ENCODE measurements at places on chromosomes 1 and 21.

DNA sequence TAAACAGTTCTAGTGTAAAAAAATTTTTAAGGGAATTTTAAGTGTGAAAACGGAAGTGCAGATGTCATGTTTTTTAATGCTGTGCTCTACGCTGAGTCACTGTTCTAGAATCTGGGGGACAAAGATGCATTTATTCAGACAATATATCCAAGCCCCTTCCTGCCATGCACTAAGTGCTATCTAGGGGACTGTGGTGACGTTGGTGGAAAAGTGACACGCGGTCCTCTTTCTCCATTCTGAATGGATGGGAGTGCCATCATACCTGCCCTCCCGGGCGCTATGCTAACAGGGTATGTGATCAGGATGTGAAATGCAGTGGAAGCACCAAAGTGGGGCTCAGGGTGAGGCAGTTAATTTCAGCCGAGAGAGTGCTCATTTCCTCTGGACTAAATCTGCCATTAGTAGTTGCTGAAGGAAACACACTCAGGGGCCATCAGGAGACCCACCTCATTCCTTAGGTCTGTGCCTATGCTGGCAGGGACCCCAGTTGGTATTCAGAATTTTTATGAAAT lies 6.6 kb downstream of the C1orf226 start:
- no peak for DNase-seq

GRCh38 chr1:95207223-95207935 lies 26.6 kb upstream of the RWDD3 start:
- DNase-seq, result no peak

GRCh38 chr1:196324345-196324744 lies 283.9 kb downstream of the KCNT2 start:
- no peak for DNase-seq

- DNase-seq, result no peak
These were observed 35.8 kb upstream of the CD34 start for GRCh38 chr1:207946756-207947155.

DNA sequence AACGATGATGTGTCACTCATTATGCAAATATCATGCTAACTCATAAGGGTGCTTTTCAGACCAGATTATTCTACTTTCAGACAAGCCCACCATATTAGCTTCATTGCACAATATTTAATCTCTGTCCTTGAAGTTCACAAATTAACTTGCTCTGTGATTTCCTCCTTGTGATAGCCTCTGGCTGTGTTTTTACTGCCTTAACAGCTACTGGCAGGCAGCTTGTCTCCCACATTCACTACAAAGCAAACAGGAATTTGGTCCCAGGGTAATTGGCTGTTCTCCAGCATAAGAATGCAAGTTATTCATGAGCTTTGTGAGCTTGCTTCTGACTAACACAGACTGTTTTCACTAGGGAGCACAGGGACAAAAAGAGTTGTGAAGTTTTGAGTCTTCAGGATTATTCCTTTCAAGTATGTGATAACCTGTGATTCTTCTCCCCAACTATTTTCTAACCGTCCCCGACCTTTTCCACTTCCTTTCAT lies 87.9 kb upstream of the HMCN1 start:
- DNase-seq, result no peak

DNA sequence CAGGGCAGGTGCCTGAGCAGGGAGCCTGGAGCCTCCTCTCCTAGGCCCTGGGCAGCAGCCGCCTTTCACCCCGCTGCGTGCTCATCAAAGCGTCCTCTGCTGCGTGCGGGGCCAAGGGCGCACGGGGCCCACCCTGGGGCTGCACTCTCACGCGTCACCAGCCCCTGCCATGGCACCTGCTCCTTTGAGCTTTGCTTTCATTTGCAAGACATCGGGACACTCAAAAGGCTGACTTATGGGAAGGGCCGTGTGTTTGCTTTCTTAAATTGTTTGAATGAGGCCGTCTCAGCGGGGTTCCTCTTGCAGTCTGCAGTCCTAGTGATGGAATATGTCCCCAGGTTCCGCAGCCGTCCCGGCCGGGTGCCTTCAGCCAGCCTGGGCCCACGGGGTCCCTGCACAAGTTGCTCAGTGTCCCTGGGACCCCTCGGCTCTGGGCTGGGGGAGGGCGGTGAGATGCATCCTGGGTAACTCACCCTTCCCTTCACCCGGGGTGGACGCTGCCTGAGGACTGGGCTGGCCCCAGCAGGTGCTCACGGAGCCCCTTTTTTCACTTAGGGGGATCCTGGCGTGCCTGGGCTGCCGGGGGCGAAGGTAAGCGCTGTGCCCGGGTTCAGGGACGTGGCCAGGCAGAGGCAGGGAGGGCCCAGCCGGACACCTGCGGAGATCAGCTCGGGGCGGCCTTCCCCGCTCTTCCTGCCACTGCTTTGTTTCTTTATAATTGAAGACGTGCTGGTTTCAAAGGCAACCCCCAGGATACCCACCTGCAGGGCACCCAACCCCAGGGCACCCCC lies 53.1 kb downstream of the SLC19A1 start:
- no peak for DNase-seq

DNA sequence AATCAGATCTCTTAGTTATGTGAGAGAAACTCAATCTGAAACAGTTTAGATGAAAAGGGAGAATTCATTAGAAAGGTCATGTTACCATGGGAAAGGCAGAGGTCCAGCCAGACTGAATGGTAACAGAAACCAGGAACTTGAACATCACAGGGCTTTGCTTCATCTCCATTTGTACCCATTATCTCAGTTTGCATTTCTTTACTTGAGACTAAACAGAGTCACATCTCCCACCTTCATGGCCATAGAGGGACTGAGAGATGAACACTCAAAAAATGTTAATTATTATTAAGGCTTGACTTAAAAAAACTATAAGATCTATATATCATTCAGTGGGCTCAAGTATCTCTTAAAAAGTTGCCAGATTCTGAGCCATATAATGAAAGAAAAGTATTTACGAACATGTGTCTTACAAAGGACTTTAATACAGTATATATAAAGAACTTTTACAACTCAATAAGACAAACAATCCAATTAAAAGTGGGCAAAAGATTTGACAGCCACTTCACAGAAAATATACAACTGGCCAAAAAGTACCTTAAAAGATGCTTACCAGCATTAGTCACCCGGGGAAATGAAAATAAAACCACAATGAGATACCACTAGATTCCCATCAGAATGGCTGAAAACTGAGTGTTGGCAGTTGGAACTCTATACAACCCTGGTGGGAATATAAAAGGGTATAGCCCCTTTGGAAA lies 13.2 kb downstream of the KYAT3 start:
- no peak for DNase-seq

GRCh38 chr21:45234965-45235364 lies 52.7 kb downstream of the POFUT2 start:
- no peak for DNase-seq

DNA sequence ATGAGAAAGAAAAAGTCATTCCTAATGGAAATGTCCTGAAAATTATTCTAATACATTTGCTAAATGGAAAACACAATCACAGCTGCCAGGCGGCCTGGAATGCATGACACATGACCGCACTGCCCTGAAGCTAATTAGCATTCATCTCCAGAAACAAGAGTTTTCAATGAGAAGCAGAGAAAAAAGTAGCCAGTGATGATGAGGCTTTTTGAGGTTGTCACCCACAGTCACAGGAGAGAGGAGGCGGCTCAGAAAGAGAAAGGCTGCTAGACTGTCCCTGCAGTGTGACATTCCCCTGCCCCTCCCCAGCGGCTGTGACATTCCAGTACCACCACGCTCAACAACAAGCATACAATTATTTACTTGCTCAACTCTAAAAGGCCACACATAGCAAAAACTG lies 122.9 kb upstream of the KRTAP19-8 start:
- DNase-seq, result no peak

- DNase-seq, result no peak
These were observed 132.5 kb downstream of the ZNF326 start for GRCh38 chr1:90127288-90127953.

Data from tibial nerve (tissue), 4 donors.